ENCODE measurements at places on chromosomes 11 and 22.

- no peak for DNase-seq
Observed at GRCh38 chr11:44454666-44455065, 110.8 kb upstream of the CD82 start.

- DNase-seq, result no peak
Observed at GRCh38 chr11:75733431-75734107, 15.9 kb downstream of the MOGAT2 start.

DNA sequence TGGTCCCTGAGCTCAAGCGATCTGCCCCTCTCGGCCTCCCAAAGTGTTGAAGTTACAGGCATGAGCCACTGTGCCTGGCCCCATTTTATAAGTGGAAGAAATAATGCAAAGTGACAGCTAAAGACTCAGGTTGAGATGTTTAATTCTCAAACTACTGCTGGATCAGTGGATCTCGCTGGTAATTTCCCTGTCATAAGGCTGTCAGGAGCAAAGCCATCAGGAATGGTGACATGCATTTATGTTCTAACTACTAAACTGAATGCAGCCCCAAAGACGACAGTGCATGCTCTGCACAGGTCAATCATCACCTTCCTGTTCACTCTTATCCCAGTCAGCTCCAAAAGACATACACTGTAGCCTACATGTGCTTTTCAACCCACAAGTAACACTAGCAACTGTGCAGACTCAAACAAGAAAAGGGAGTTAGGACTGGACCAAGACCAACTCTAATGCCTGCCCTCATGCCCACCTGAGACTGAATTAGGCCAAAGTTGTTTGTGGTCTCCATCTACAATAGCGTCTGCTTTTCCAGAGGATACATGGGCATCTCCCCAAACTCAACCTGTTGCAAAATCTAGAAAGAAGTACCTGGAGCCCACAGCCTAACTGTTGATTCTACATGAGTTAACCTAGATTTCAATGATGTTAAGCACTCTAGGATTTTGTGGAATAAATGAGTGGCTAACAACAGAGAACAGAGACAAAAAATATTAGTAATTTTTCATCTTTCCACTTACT, 14.8 kb downstream of the TMEM216 start:
- no peak for DNase-seq

- no peak for DNase-seq
Observed at GRCh38 chr11:123588117-123588863, 66.1 kb downstream of the SCN3B start.

GRCh38 chr11:17954395-17955252, 58.2 kb downstream of the SERGEF start:
- DNase-seq, result no peak

- DNase-seq, result no peak
Observed at GRCh38 chr22:43539572-43540528, 128.0 kb downstream of the MPPED1 start.

DNA sequence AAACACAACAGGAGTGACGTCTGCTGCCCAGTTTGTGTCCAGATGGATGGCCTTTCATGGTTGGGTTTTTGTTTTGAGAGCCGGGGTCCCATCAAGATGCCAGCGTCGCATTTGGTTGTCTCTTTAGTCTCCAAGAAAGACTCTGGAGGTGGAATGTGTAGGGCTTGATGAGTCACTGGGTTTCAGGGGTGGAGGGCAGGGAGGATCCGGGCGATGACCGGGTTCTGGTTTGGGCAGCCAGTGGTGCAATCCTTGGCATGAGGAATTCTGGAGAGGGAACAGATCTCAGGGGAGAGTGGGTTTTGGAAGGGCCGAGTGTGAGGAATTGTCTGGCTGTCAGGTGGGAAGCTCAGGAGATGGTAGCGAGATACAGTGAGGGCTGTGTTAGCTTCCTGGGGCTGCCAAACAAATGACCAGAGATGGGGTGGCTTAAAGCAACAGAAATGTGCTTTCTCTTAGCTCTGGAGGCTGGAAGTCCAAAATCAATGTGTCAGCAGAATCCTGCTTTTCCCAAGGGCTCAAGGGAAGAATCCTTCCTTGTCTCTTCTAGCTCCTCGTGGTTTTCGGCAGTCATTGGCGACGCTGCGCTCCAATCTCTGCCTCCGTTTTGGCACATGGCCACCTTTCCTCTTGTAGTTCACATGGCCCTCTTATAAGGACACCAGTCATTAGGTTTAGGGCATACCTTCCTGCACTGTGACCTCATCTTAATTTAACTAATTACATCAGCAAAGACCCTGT, 26.4 kb upstream of the PPFIA1 start:
- DNase-seq, result no peak

GRCh38 chr11:3836903-3837302, 3.9 kb downstream of the RHOG start:
- DNase-seq, result peak; percentile 41

DNA sequence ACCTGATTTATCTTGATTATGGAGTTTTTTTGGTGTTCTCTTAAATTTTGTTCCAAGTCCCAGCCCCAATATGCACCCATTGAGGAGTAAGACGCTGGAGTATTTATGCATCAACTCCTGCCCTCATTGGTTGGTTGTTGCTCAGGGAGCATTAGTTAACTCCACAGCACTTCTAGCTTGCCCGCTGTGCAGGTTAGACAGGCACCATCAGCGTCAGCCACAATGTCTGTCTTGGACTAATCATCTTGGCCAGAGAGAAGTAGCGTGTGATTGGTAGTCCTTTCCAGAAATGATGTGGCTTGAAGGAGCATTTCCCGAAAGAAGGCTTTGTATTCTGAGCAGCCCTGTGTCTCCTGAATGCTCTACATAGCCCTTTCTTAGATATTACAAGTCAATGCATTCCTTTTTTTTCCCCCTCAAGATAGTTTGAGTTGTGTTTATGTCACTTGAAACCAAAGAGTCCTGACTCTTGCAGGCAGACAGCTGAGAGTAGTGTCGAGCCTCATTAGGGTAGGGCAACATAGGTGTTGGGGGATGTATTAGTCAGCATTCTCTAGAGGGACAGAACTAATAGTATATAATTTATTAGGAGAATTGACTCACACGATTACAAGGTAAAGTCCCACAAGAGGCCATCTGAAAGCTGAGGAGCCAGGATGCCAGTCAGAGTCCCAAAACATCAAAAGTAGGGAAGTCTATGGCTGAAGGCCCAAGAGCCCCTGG, 94.6 kb upstream of the RCN1 start:
- DNase-seq, result no peak

- no peak for DNase-seq
Observed at GRCh38 chr22:19631899-19632667, 82.2 kb upstream of the SEPTIN5 start.

- DNase-seq, result no peak
Observed at GRCh38 chr11:66207816-66208215, 60.6 kb upstream of the RAB1B start.

DNA sequence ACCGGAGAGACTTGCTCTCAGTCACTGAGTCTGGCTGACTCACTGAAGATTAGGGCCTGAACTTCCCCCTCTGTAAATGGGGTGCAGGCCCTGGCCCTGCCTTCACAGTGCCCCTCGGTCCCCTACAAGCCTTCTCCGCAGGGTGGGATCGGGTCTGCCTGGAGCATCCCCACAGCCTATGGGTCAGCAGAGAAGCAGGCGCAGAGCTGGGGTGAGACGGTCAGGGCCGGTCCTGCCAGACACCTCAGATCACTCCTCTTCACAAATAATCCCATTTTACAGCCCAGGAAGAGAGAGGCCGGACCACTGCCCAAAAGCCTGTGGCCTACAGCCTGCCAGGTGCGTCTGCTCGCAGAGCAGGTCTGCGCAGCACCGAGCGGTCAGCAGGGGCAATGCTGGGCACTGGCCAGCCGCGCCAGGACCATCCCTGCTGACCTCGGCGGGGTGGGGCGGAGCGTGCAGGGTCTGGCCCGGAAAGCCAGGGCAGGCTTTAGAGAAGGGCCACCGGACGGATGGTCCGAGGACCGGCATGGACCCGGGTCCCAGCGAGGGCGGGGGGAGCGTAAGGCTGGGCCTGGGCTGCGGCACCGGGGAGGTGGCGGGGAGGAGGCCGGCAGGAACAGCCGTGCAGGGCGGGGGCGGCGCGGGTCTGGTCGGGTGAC, 522 bp upstream of the SEPTIN5 start:
- DNase-seq, result no peak

DNA sequence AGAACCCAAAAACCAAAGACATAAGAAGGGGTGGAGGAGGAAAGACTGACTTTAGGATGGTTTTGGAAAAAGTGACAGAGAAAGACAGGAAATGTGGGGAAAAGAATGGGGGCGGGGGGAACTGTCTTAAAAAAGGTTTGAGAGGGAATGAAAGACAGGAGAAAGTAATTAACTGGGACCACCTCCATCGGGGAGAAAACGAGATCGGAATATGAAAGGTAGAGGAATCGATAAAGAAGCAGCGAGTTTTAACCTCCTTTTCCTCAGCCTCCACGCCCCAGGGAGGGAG, 524 bp downstream of the MTMR2 start:
- DNase-seq, result no peak

GRCh38 chr11:45646275-45646927, 19.0 kb downstream of the CHST1 start:
- no peak for DNase-seq

DNA sequence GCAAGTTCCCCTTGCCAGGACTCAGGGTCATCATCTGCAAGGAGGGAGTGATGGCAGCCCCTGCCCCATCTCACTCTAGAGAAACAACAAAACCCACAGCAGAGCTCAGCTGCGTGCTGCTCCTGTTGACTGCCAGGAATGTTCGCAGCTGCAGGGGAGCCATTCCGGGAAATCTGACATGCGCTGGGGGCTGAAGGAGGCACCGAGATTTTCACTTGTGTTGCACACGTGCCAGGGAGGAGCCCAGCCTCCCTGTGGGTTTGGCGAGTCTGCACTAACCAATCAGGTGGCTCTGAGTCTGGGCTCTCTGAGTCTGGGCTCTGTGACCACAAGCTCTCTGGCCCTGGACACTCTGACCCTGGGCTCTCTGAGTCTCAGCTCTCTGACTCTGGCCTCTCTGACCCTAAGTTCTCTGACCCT, 10.5 kb downstream of the FGF3 start:
- no peak for DNase-seq

DNA sequence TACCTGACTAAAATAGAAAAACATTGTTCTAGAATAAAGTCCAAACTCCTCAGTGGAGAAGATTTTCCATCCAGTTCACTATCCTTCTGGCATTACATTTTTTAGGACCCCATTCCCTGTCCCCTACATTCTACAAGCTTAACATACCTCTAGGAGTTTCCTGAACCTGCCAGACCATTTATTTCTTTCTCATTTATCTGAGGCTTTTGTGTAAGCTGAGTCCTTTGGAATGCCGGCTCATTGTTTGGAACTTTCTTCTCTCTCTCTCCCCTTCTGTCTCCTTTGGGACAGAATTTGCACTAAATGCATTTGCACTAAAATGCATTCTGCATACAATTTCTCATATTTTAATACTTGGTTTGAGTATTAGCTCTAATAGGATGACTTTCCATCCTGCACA, 393.0 kb upstream of the ANO3 start:
- DNase-seq, result no peak

DNA sequence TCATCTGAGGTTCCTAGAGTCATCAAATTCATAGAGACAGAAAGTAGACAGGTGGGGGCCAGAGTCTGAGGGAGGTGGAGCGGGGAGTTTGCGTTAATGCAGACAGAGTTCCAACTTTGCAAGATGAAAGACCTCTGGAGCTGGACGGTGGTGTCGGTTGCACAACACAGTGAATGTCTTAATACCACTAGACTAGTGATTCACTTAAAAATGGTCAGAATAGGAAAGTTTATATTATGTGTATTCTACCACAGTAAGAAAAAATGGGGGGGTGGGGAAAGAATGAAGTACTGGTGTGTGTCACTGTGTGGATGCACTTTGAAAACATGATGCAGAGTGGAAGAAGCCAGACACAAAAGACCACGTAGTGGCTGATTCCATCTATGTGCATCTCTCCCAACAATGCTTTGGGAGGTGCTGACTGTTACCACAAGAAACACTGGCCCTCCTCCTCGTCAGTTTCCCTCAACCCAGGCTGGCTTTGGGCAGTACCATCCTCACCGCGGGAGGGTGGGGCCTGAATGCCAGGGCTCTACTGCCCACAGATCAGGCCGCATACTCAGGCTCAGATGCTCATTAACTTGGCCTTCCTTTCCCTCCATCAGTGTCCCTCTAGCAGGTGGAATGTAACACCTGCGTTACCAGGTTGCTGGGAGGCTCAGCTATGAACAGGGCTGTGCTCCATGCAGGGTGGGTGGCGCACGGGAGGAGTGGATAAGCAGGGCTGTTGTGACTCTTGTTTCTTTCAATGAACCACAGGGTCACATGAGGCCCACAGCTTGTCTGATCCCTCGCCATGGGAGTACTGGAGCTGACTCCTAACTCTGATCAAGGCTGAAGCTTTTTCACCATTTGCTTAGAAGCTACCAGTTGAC, 297.0 kb downstream of the CTTN start:
- no peak for DNase-seq

GRCh38 chr11:14813516-14813915, 78.5 kb downstream of the CYP2R1 start:
- DNase-seq, result no peak

GRCh38 chr11:113960702-113961330, 14.1 kb upstream of the HTR3A start:
- no peak for DNase-seq

GRCh38 chr11:43644621-43645299, 35.8 kb upstream of the HSD17B12 start:
- no peak for DNase-seq

GRCh38 chr11:109940816-109941215, 152.4 kb upstream of the ZC3H12C start:
- no peak for DNase-seq

DNA sequence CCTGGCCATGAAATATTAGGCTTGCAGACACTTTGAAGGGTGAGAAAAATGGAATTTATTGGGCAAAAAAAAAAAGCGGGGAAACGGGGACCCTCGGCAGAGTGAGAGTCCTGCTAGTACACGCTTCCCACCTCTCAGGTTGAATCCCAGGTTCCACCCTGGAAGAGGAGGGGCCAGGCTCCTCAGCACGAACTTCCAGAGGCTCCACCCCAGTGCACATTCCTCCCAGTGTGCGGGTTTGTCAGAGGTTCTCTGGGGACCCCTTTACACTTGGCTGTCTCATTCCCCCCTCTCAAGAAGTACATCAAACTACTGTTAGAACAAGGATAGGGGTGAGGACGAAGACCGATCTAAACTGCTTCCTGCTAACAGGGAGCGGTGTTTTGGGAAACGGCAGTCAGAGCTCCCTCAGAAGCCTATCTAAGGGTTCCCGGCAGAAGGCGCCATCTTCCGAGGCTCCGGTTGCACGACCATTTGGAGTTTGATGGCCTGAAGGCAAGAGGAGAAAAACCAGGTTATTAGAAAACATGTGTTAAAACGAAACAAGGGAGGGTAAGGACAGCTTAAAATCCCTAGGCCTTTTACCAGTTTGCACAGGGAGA, 27.5 kb downstream of the FOLR3 start:
- no peak for DNase-seq

GRCh38 chr11:59771605-59772004, 16.4 kb downstream of the STX3 start:
- DNase-seq, result no peak

DNA sequence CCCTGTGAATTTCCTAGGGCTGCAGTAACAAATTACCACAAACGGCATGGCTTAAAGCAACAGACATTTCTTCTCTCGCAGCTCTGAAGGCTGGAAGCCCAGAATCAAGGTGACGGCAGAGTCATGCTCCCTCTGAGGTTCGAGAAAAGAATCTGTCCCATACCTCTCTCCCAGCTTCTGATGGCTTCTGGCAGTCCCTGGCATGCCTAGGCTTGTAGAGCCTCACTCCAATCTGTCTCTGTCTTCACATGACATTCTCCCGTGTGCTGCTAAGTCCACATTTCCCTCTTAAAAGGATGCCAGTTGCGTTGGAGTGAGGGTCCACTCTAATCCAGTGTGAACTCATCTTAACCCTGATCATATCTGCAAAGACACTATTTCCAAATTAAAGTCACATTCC, 116.2 kb downstream of the NECTIN1 start:
- DNase-seq, result no peak

GRCh38 chr22:47014636-47015345, 252.3 kb downstream of the TBC1D22A start:
- DNase-seq, result no peak

Data from activated CD4-positive, alpha-beta T cell treated with anti-CD3 and anti-CD28 coated beads for 1 hour (primary cell).